ENCODE measurements at places on chromosomes 11 and 22.

- DNase-seq, result no peak
Measured at GRCh38 chr11:78282821-78283220, 94.1 kb downstream of the USP35 start.

DNA sequence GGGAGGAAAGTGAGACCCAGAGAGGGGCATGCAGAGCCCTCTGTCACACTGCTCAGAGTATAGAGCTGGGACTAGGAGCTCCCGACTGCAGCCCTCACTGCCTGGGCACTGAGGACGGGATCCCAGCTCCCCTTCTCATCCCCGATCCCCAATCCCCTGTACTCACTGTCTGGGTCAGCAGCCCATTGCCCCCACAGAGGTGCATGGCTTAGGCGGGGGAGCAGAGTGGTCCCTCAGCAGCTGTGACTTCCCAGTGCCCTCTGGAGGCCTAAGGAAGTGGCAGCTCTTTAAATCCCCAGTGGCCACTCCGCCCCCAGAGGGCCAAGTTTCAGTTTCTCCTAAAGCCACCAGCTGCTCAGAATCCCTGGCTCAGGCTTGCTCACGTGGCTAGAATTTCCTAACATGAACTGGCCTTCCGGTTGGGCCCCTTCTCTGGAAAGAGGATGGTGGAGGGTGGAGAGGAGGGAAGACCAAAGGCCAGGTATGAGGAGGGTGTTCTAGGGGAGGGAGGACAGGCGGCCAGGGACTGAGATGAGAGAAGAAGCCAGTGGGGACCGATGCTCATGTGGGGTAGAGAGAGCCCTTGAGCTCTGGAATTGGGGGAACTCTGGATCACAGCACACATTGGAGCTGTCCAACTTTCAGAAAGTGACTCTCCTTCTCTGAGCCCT is at the start of gene BATF2:
Gene BATF2 (minus strand): TSS at position 262 of the 671 bp plus-strand sequence. CDS start 57 bp downstream, at position 205.
- no peak for DNase-seq

DNA sequence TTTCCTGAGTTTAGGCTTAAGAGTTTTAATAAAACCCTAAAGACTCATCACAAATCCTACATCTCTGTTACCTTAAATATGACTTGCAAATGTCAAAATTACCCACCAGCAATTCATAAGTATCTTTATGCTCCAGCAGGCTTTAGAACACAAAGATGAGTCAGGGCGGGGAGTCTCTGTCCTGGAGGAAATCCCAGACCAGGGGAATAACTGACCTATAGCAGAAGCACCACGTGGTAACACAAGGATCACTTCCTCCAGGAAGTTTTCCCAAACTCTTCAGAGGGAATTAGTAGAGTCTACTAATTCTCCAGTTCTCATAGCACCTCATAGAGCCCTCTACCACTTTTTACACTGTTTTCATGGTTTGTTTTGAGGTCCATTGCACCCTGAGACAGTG is 217.0 kb downstream of the NAV2 start:
- no peak for DNase-seq

DNA sequence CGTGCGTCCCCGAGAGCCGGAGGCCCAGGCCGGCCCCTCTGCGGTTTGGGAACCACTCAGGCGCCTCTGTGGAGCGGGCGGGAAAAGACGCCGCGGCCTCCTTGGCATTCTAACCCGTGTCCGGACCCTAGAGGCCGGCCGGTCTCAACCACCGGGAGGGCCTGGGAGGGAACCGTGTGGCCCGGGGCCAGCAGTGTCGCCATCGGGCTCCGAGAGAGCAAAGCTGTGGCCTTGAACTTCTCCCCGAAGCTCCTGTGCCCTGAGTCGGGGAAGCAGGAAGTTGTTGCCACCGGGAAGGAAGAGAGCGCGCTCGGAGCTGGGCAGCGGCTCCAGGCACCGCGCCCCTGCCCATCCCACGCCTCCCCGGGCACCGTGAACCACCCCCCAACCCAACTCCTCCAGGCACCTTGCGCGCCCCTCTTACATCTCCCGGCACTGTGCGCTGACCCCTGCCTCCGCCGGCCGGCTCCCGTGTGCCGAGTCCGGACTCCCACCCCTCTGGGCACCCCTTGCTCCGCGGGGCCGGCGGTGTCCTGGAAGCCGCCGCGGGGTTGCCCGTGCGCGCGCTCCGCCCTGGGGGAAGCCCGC is 80.0 kb upstream of the PPARA start:
- peak; percentile 33 for DNase-seq

GRCh38 chr22:30777587-30777986 is 82.9 kb downstream of the OSBP2 start:
- DNase-seq, result no peak

GRCh38 chr11:134417871-134418840 is 6.1 kb upstream of the B3GAT1 start:
- no peak for DNase-seq

- DNase-seq, result no peak
Measured at GRCh38 chr11:98056945-98057344, 963.8 kb upstream of the CNTN5 start.

DNA sequence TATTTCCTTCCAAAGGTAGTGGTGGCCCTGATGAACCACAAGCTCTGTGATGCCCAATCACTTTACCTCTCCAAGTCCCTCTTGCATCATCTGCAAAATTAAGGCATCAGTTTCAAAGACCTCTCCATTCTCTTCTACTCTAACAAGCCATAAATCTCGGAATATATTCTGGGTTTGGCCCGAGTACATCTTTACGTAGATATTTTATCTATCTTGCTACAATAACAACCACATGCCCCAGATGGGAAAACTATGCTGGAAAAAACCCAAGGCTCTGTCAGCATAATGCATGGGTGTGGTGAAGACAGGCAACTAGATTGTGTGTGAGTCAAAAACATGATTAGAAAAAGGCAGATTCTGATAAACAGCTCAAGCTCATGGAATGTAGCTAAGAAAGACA is 228.2 kb upstream of the BLID start:
- DNase-seq, result no peak

DNA sequence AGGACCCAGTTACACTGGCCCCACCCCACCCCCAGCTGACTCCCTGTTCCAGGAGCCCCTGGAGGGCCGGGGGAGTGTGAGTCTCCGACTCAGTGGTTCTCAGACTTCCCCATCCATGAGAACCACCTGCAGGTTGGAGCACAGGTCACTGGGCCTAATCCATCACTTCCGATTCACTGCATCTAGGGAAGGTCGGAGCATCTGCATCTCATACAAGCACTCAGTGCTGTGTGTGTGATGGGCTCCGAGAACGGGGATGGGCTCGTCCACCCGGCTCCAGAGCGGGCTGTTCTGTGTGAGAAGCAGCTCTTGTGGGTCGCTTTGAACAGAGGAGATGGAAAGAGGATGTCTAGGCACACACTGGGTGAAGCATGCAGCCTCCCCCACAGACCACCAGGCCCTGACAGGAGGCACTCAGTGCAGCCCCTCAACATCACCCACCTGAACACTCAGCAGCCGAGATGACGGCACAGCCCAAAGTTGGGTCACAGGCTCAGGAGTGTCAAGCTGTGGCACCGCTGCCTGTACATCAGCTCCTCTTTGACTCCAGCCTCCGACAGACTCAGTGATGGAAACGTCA is 541.4 kb downstream of the BRD1 start:
- DNase-seq, result no peak

Data from activated T-cell treated with anti-CD3 and anti-CD28 coated beads for 48 hours (primary cell).